ENCODE measurements at places on chromosomes 12 and 14.

GRCh38 chr12:121765573-121765972 lies 27.9 kb downstream of the RHOF start:
- no peak for DNase-seq

- no peak for DNase-seq
These were observed 161.9 kb upstream of the WSCD2 start for GRCh38 chr12:107967170-107967569.

GRCh38 chr14:93727917-93728650 lies 60.2 kb downstream of the PRIMA1 start:
- no peak for DNase-seq

GRCh38 chr12:131499160-131499863 lies 211.6 kb upstream of the SFSWAP start:
- no peak for DNase-seq

- no peak for DNase-seq
These were observed 264.7 kb downstream of the RAD51B start for GRCh38 chr14:68084256-68084655.

DNA sequence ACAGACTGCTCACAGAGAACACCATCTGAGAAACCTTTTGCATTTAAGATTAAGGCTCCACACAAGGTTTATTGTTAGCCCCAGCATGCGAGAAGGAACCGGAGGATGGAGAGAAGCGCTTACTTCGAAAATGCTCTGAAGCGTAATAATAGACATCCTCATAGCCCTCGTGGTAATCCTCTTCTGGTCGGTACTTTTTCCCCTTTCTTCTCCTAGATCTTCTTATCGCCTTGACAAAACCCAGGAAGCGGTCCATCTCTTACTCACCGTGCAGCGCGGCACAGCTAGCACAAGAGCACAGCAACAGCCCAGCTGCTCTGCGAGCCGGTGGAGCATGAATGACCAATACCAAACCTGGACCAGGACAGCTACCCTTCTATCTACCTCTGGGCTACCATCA lies 125.1 kb upstream of the GRIP1 start:
- no peak for DNase-seq

GRCh38 chr12:104219908-104220404 lies 4.4 kb downstream of the TXNRD1 start:
- peak; percentile 11 for DNase-seq
